ENCODE measurements at places on chromosomes 6 and 20. TPM values are rescaled to one million over a fixed set of nuclear protein-coding genes. Genes with fewer than 3 reads are reported as not detected.

Gene MEI4
- 0.26 TPM for total RNA-seq

DNA sequence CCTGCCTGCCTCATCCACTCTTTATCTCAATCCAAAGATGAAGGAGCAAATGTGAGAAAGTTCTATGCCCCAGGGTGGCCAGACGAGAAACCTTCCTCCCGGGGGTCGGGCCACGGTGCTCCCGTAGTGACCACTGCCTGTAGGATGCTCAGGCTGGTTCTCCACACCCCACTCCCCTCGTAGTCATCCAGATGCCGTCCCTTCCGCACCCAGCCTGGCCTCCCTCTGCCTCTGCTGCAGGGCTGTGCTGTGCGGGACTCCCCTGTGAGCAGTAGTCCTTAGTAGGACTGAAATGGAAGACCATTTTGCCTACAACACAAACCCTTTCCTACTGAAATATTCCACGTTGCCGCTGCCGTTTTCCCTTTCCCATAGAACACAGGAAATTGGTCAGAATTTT is 2.0 kb downstream of the TMC2 start:
- H3K4me3 ChIP-seq = no peak overlapping the region
- no peaks in the 10 kb centered on the region for H3K4me1 ChIP-seq
- no peaks in the 10 kb centered on the region for H3K27me3 ChIP-seq
- no peaks in the 10 kb centered on the region for H3K36me3 ChIP-seq

DNA sequence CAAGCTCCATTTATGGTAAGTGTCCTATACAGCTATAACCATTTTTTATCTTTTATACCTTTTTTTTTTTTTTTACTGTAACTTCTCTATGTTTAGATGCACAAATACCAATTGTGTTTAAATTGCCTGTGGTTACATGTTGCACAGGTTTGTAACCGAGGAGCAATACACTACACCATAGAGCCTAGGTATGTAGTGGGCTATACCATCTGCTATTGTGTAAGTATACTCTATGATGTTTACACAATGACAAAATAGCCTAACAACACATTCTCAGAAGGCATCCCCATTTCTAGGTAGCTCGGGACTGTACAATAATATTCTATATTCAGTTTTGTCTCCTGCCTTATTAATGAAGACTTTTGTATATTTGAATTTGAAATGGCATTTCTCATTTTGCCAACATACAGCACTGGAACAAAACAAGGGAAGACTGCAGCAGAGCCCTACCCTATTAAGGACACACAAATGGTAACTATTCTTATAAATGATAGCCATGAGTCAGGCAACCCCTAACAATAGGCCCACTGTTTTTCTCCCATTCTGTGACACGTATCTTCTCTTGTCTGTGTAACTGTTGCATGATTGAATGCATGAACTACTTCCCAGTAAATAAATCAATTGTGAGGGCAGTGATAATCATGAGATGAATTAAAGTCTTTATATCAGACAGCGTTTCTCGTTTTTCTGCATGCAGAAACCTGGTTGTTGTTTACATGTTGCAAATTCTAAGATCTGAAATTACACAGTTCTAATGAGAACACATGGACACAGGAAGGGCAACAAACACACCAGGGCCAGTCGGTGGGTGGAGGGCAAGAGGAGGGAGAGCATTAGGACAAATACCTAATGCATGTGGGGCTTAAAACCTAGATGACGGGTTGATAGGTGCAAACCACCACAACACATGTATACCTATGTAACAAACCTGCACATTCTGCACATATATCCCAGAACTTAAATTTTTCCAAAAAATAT is 173.9 kb downstream of the EPM2A start:
- no peak overlapping the region for H3K27ac ChIP-seq
- H3K4me1 ChIP-seq = no peaks in the 10 kb centered on the region
- DNase-seq = no peak
- H3K27me3 ChIP-seq = no peaks in the 10 kb centered on the region
- no peak overlapping the region for H3K4me3 ChIP-seq
- no peaks in the 10 kb centered on the region for H3K36me3 ChIP-seq

DNA sequence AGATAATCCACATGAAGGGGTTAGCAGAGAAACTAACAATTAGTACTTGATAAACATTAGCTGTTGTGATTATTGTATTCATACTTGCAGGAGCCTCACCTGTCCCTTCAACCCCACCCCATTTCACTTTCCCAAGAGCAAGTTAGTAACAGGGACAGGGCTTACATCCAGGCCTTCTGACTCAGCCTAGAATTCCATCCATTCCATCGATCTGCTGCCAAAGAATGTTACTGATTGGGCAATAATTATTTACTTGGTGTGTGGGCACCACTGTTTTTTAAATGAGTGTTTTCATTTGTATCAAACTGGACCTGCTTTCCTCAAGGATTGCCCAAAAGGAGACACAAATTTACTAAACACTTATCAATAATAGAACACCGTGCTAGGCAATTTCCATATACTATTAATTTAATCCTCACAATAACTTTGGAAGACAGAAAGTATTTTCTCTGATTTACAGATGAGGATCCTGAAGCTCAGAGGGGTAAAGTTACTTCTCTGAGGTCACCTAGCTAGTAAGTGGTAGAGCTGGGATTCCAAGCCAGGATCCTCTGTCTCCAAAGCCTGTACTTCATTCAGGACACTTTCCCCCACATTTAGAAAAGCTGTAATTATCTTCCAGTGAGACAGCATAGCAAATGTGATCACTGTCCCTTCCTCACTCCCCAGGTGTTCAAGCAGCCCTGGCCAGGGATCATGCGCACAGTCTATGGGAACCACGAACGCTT is 32.8 kb downstream of the GSS start:
- H3K4me1 ChIP-seq = peaks cover 5% of the 10 kb centered on the region
- no peaks in the 10 kb centered on the region for H3K36me3 ChIP-seq
- no peak for DNase-seq

Gene ANGPT4
- not detected for total RNA-seq

GRCh38 chr6:100134703-100135102 is 140.7 kb upstream of the MCHR2 start:
- H3K36me3 ChIP-seq = no peaks in the 10 kb centered on the region
- H3K27ac ChIP-seq = no peak overlapping the region
- no peaks in the 10 kb centered on the region for H3K4me1 ChIP-seq
- DNase-seq = no peak
- no peak overlapping the region for H3K4me3 ChIP-seq

GRCh38 chr6:422433-423054 is 31.0 kb downstream of the IRF4 start:
- no peaks in the 10 kb centered on the region for H3K27me3 ChIP-seq
- H3K36me3 ChIP-seq = no peaks in the 10 kb centered on the region
- no peak for DNase-seq
- H3K4me3 ChIP-seq = no peak overlapping the region
- no peaks in the 10 kb centered on the region for H3K4me1 ChIP-seq
